ENCODE measurements at places on chromosomes 5 and 9.

DNA sequence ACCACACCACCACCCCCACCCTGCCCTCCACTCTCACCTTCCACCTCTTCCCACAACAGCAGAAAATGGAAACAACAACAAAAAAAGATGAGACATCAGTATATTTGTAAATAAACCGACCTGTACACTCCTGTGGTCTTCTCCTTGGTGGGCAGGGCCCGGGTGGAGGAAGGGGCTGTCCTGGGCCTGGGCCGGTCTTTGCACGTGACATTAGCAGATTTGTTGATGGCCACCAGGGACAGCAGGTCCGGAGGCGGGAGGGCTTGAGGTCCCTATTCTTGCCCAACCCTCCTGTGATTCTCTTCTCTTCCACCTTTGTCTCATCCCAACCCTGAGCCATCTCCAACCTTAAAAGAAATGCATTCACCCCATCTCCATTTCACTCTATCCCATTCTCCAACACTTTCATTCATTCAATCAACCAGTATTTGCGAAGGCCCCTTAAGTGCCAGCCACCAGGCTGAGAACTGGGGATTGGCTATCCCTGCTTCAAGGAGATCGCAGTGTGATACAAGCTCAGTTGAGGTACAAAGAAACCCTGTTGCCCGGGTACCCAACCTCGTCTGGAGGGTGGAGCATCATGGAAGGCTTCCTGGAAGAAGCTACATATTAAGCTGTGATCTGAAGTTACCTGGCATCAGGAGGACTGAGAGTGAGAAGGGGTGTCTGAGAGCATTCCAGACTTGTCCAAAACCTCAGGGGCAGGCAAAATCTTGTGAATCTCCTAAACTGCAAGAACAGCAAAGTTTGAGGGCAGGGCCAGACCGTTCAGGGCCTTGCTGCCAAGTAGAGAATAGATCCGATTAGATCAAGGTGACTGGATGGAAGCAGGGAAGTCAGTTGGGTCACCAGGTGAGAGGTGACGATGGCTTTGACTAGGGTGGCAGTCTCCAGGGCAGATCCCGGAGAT is 87.4 kb downstream of the LMX1B start:
- no peak overlapping the region for H3K4me3 ChIP-seq
- no peak for DNase-seq
- H3K27ac ChIP-seq = no peak overlapping the region
- peaks cover 1% of the 10 kb centered on the region for H3K27me3 ChIP-seq
- peaks cover 7% of the 10 kb centered on the region for H3K4me1 ChIP-seq

GRCh38 chr5:99104538-99105132 is 175.8 kb upstream of the CHD1 start:
- no peaks in the 10 kb centered on the region for H3K36me3 ChIP-seq
- peaks cover 15% of the 10 kb centered on the region for H3K27me3 ChIP-seq
- no peak overlapping the region for H3K27ac ChIP-seq
- no peak overlapping the region for H3K4me3 ChIP-seq
- no peak for DNase-seq
- no peaks in the 10 kb centered on the region for H3K4me1 ChIP-seq

DNA sequence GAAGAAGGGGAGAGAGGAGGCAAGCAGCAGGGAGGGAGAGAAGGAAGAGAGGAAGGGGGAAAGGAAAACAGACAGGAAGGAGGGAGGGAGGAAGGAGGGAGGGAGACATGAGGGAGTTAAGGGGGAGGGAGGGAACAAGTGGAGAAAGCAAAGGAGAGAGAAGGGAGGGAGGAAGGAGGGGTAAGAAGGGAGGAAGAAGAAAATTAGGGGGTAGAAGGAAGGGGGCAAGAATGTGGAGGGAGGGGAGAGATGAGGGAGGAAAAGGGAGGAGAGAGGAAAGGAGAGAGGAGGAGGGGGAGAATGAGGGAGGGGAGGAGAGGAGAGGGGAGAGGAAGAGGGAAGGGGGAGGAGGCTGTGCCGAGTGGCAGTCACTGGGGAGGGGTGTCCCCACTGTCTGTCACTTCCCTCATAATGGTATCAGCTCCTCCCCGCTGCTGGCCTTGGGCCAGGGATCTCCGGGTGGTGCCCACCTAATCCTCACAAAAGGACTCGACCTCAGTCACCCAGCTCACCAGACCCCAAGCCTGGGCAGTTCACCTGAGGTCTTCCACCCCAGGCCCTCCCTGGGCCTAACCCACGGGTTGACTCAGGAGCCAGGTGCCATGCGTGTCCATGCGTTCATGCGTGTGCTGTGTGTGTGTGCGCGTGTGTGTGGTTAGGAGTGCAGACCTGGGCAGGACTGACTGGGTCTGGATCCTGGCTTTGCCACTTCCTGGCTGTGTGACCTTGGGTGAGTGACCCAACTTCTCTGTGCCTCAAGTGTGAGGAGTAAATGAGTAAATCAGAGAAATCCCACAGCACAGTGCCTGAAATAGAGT is 18.1 kb downstream of the C9orf50 start:
- no peak overlapping the region for H3K27ac ChIP-seq
- H3K4me1 ChIP-seq = peaks cover 9% of the 10 kb centered on the region
- no peaks in the 10 kb centered on the region for H3K36me3 ChIP-seq
- no peaks in the 10 kb centered on the region for H3K27me3 ChIP-seq
- no peak overlapping the region for H3K4me3 ChIP-seq
- no peak for DNase-seq

- H3K4me1 ChIP-seq = no peaks in the 10 kb centered on the region
- no peak overlapping the region for H3K27ac ChIP-seq
- DNase-seq = no peak
- peaks cover 10% of the 10 kb centered on the region for H3K27me3 ChIP-seq
- no peaks in the 10 kb centered on the region for H3K36me3 ChIP-seq
These were observed 80.9 kb upstream of the SPOCK1 start for GRCh38 chr5:137580030-137580429.

- no peak overlapping the region for H3K4me3 ChIP-seq
- DNase-seq = no peak
- peaks cover 5% of the 10 kb centered on the region for H3K27me3 ChIP-seq
- H3K36me3 ChIP-seq = no peaks in the 10 kb centered on the region
- no peaks in the 10 kb centered on the region for H3K4me1 ChIP-seq
These were observed 30.6 kb upstream of the PPP1R2B start for GRCh38 chr5:156819537-156819936.

DNA sequence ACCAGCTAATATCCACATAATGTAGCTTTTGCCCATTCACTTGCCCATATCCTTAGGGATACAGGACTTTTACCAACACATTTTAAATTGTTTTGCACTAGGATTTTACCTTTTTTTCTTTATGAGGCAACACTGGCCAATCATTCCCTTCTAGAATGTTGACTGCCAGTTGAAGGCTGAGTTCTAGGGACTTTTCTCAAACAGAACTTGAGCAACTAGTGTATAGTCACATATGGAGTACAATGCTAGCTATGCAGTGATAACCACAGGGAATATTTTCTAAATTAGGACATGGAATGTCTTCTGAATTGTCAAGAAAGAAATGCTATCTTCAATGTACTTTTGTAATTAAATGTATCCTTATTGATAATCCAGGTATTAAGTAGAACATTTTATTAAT is 133.6 kb downstream of the OXCT1 start:
- no peaks in the 10 kb centered on the region for H3K27me3 ChIP-seq
- H3K4me3 ChIP-seq = no peak overlapping the region
- no peaks in the 10 kb centered on the region for H3K4me1 ChIP-seq
- DNase-seq = no peak
- H3K27ac ChIP-seq = no peak overlapping the region
- H3K36me3 ChIP-seq = peaks cover 62% of the 10 kb centered on the region

DNA sequence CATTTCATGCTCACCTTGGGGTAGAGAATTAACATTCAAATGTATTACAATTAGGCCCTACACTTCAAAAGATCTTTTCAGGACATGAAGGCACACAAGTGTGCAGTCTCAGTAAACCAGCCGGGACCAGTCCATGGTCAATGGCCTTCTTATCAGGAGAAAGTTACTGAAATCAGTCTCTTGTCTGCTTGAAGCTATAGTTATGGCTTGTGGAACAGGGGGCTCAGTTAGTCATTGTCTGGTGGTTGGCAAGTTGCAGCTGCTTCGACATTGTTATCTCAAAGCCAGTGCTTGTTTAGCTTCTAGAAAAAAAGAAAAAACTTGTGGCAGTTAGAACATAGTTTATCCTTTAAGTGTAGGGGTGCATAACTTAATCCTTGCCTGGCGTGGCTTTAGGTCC is 213.1 kb upstream of the ACO1 start:
- H3K27me3 ChIP-seq = no peaks in the 10 kb centered on the region
- no peak for DNase-seq
- no peaks in the 10 kb centered on the region for H3K36me3 ChIP-seq
- no peaks in the 10 kb centered on the region for H3K4me1 ChIP-seq
- H3K27ac ChIP-seq = no peak overlapping the region

All from DND-41 (cell line).